ENCODE measurements at places on chromosomes 2 and 18.

GRCh38 chr2:209391776-209392401, 32.0 kb upstream of the MAP2 start:
- H3K36me3 ChIP-seq: no peaks in the 10 kb centered on the region
- H3K27me3 ChIP-seq: peaks cover 2% of the 10 kb centered on the region
- no peak for DNase-seq
- H3K4me1 ChIP-seq: no peaks in the 10 kb centered on the region
- H3K4me3 ChIP-seq: no peak overlapping the region
- H3K27ac ChIP-seq: no peak overlapping the region

GRCh38 chr18:63819786-63820185, 44.6 kb downstream of the SERPINB7 start:
- peaks cover 13% of the 10 kb centered on the region for H3K27me3 ChIP-seq
- no peak for DNase-seq
- peaks cover 3% of the 10 kb centered on the region for H3K4me1 ChIP-seq
- H3K36me3 ChIP-seq: no peaks in the 10 kb centered on the region

- H3K36me3 ChIP-seq: peaks cover 12% of the 10 kb centered on the region
- H3K27ac ChIP-seq: peak overlapping the region; percentile 99
- H3K4me3 ChIP-seq: peak overlapping the region; percentile 86
Measured at GRCh38 chr2:24970483-24971285, 1.1 kb downstream of the DNAJC27 start.

- H3K27me3 ChIP-seq: peaks cover 36% of the 10 kb centered on the region
- no peak overlapping the region for H3K4me3 ChIP-seq
- H3K4me1 ChIP-seq: peaks cover 8% of the 10 kb centered on the region
- no peak overlapping the region for H3K27ac ChIP-seq
- no peak for DNase-seq
Measured at GRCh38 chr2:222668494-222669154, 2.8 kb upstream of the MOGAT1 start.

GRCh38 chr2:40510304-40510703, 58.4 kb upstream of the SLC8A1 start:
- H3K4me3 ChIP-seq: no peak overlapping the region
- no peaks in the 10 kb centered on the region for H3K27me3 ChIP-seq
- H3K36me3 ChIP-seq: no peaks in the 10 kb centered on the region
- DNase-seq: no peak
- H3K27ac ChIP-seq: no peak overlapping the region

DNA sequence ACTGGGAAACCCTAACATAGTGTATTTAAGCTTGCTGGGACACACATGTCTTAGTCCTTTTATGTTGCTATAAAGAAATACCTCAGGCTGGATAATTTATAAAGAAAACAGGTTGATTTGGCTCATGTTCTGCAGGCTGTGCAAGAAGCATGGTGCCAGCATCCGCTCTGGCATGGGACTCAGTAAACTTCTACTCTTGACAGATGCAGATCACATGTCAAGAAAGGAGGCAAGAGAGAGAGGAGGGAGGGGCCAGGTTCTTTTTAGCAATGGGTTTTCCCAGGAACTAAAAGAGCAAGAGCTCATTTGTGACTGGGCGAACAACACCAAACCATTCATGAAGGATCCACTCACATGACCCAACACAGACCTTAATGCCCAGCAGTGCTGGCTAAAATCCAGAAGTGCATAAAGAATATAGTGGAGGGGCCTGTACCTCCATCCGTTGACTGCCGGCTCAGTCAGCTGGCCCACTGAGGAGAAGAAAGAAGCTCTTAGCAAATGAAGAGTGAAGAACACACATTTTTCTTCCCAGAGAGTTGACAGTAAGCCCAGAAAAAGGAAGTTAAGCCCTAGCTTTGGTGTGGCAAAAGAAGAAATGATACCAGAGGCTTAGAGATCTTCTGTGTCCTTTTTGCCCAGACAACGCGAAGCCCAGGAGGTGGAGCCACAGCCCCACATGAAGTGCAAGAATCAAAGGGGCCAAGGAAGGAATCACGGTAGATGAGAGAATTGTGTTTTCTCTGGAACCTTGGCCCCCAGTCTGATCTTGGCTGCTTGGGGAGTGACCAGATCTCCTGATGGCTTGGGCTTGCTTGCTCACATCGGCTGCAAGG, 183.5 kb upstream of the FAM98A start:
- no peak overlapping the region for H3K27ac ChIP-seq
- H3K4me3 ChIP-seq: no peak overlapping the region
- no peaks in the 10 kb centered on the region for H3K4me1 ChIP-seq
- H3K36me3 ChIP-seq: no peaks in the 10 kb centered on the region
- no peak for DNase-seq

- no peak overlapping the region for H3K27ac ChIP-seq
- peaks cover 14% of the 10 kb centered on the region for H3K4me1 ChIP-seq
- no peak for DNase-seq
Measured at GRCh38 chr2:240121675-240122074, 14.4 kb downstream of the COPS9 start.

DNA sequence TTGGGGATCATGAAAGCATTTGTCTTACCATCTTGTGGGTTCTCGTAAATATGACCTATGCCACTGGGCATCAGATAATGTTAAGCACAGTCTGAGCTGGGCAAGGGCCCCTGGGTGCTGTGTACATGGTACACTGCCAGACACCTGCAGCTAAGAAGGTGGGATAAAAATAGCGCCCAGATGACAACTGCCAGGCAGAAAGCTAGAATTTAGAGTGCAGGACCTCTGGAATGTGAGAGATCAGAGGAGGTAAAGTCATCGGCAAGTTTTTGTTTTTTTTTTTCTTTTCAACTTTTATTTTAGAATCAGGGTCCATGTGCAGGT, 53.8 kb upstream of the CYRIA start:
- peaks cover 2% of the 10 kb centered on the region for H3K4me1 ChIP-seq
- H3K36me3 ChIP-seq: no peaks in the 10 kb centered on the region
- H3K27ac ChIP-seq: no peak overlapping the region
- H3K27me3 ChIP-seq: peaks cover 14% of the 10 kb centered on the region
- no peak overlapping the region for H3K4me3 ChIP-seq

DNA sequence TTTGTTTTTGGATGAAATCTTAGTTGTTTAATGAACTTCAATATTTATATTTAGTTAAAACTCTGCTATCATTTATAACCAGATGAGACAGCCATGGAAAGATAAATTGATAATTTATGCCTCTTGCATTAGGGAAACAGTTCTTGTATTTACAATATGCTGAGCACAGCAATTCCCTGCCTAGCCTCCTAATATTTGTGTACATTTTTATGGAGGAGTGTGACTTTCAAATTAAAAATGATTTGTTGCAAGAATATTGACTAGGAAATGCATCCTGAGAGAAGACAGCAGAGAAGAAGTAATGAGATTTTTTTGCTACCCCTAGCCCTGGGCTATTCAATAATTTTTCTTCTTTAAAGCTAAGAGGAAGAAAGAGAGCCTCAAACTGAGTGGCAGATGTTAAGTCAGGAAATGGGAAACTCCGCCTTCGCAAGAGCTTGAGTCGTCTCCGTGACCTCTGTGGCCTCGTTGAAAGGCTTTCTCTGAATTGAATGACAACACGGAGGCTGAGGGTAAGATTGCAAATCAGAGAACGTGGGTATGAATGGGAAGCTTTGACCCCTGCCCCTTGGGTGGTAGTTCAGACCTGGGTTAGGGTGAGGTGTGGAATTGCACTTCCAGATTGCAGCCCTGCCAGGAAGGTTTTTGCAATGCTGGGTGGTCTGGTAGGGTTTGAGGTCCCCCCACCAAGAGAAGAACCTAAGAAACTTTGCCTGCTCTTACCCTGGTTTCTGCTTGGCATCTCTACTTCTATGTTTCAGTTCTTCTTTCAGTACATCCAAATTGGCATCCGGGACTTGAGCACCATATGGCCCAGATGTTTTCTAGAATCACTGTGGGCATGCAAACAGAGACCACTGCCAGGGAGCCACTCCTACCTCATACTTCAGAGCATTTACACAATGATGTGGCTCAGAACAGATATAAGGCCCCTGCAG, 210.3 kb upstream of the RBMS1 start:
- H3K4me3 ChIP-seq: no peak overlapping the region
- peaks cover 14% of the 10 kb centered on the region for H3K4me1 ChIP-seq
- peak; percentile 63 for DNase-seq
- peak overlapping the region; percentile 39 for H3K27ac ChIP-seq
- H3K36me3 ChIP-seq: no peaks in the 10 kb centered on the region

- H3K4me3 ChIP-seq: no peak overlapping the region
- H3K27ac ChIP-seq: no peak overlapping the region
- no peaks in the 10 kb centered on the region for H3K27me3 ChIP-seq
- H3K4me1 ChIP-seq: no peaks in the 10 kb centered on the region
- H3K36me3 ChIP-seq: no peaks in the 10 kb centered on the region
Measured at GRCh38 chr2:191297033-191297432, 51.8 kb downstream of the MYO1B start.

DNA sequence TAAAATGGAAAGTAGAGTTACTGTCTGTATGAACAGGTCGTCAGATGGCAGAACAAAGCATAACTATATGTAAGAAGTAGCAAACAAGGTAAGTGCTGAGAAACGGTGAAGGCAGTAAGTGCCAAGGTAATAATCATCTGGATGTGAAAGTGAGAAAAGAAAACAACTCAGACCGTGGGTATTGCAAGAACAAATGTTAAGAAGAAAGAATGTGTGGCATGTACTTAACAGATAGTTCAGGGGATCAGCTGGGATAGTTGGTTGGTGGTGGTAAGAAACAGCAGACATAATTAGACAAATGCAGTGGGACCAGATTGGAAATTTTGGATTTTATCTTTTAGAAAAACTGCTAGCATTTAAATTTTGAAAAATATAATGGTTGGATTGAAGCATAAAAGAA, 375.8 kb upstream of the NXPH2 start:
- H3K4me1 ChIP-seq: no peaks in the 10 kb centered on the region
- H3K36me3 ChIP-seq: no peaks in the 10 kb centered on the region
- H3K27ac ChIP-seq: no peak overlapping the region
- DNase-seq: no peak
- H3K4me3 ChIP-seq: no peak overlapping the region
- H3K27me3 ChIP-seq: no peaks in the 10 kb centered on the region

GRCh38 chr2:70479816-70480215, 73.8 kb downstream of the TGFA start:
- H3K4me1 ChIP-seq: peaks cover 10% of the 10 kb centered on the region
- H3K27me3 ChIP-seq: no peaks in the 10 kb centered on the region
- DNase-seq: no peak
- H3K4me3 ChIP-seq: no peak overlapping the region

DNA sequence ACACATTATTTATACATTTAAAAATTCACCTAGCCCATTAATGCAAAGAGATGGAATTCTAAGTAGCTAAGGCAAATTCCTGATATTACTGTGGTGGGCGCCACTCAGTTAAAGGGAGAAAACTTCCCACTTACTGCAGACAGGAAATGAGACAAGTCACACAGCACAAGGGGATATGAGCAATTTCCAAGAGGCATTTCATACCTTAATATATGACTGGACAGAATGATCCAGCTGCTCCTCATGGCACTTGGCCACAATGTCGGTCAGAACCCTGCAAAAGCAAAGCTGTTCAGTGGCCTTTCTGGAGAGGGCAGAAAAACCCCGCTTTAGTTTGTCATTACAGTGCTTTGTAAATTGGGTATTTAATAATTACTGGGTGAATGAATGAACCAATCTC, 121.4 kb upstream of the CCDC195 start:
- H3K36me3 ChIP-seq: peaks cover 72% of the 10 kb centered on the region
- DNase-seq: no peak
- peak overlapping the region; percentile 51 for H3K27ac ChIP-seq

DNA sequence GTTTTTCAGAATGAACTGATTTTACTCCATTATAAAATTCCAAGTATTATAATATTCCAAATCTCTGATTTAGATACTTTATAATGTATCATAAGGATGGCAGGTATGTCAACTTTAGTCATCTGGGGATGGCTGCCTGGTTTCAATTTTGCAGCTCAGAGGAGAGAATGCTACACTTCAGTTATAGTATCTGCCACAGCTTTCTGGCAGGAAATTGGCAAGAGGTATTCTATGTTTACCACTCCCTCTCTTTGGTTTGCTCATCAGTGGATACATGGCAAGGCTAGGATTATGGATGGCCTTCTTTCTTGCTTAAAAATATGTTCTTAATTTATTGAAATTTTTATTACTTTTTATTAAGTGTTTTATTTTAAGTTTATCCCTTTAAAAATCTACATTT, 67.0 kb upstream of the TNFRSF11A start:
- no peaks in the 10 kb centered on the region for H3K4me1 ChIP-seq
- no peak overlapping the region for H3K4me3 ChIP-seq
- no peak overlapping the region for H3K27ac ChIP-seq
- DNase-seq: no peak

GRCh38 chr2:70854411-70854810, 18.8 kb upstream of the CD207 start:
- H3K4me3 ChIP-seq: no peak overlapping the region
- no peak overlapping the region for H3K27ac ChIP-seq
- H3K4me1 ChIP-seq: peaks cover 29% of the 10 kb centered on the region
- H3K36me3 ChIP-seq: no peaks in the 10 kb centered on the region
- no peak for DNase-seq

GRCh38 chr18:4040391-4041092, 414.6 kb downstream of the DLGAP1 start:
- peaks cover 2% of the 10 kb centered on the region for H3K27me3 ChIP-seq
- no peak for DNase-seq
- H3K4me3 ChIP-seq: no peak overlapping the region
- no peaks in the 10 kb centered on the region for H3K36me3 ChIP-seq

GRCh38 chr18:62437235-62438017, 85.4 kb upstream of the ZCCHC2 start:
- no peak for DNase-seq
- H3K4me3 ChIP-seq: no peak overlapping the region
- H3K4me1 ChIP-seq: no peaks in the 10 kb centered on the region
- no peaks in the 10 kb centered on the region for H3K36me3 ChIP-seq
- no peak overlapping the region for H3K27ac ChIP-seq

- no peak overlapping the region for H3K4me3 ChIP-seq
- no peak overlapping the region for H3K27ac ChIP-seq
- DNase-seq: no peak
- H3K4me1 ChIP-seq: no peaks in the 10 kb centered on the region
Measured at GRCh38 chr2:191806396-191806795, 40.5 kb downstream of the CAVIN2 start.

GRCh38 chr2:202909394-202910192, 1.9 kb downstream of the WDR12 start:
- peak overlapping the region; percentile 84 for H3K4me3 ChIP-seq
- H3K27me3 ChIP-seq: no peaks in the 10 kb centered on the region
- DNase-seq: no peak
- H3K36me3 ChIP-seq: peaks cover 24% of the 10 kb centered on the region
- H3K4me1 ChIP-seq: peaks cover 31% of the 10 kb centered on the region
- no peak overlapping the region for H3K27ac ChIP-seq

GRCh38 chr2:27967076-27967475, 76.5 kb downstream of the BABAM2 start:
- no peak overlapping the region for H3K27ac ChIP-seq
- DNase-seq: no peak
- peaks cover 51% of the 10 kb centered on the region for H3K4me1 ChIP-seq
- H3K36me3 ChIP-seq: peaks cover 37% of the 10 kb centered on the region
- no peaks in the 10 kb centered on the region for H3K27me3 ChIP-seq
- no peak overlapping the region for H3K4me3 ChIP-seq
